Activated T-helper 1 cell treated with anti-CD3 and anti-CD28 coated beads, Interleukin-12 subunit alpha, Interleukin-12 subunit beta, Interleukin-2, Interleukin-4 antibody, amounts not matched to agents 30 ng/mL and 10 ng/mL and 1 ng/mL, durations not matched to agents 14 hours and 24 hours and 36 hours (primary cell): ENCODE measurements at places on chromosomes 5 and 9.

DNA sequence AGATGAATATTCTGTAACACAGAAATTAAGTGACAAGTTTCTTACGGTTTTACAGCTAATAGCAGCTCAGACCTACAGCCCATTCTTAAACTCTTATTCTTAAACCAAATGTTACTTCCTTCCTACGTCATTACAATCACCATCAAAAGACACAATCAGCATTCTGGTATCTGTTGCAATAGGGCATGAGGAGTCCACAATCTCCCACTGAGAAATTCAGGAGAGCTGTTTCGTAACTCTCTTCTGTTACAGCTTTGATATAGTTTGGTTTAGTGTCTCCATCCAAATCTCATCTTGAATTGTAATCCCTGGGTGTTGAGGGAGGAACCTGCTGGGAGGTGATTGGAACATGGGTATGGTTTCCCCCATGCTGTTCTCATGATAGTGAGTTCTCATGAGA is 163.4 kb downstream of the GAS1 start:
- H3K4me1 ChIP-seq, result no peaks in the 10 kb centered on the region
- H3K36me3 ChIP-seq, result no peaks in the 10 kb centered on the region
- no peak overlapping the region for H3K27ac ChIP-seq
- H3K4me3 ChIP-seq, result no peak overlapping the region
- DNase-seq, result no peak

DNA sequence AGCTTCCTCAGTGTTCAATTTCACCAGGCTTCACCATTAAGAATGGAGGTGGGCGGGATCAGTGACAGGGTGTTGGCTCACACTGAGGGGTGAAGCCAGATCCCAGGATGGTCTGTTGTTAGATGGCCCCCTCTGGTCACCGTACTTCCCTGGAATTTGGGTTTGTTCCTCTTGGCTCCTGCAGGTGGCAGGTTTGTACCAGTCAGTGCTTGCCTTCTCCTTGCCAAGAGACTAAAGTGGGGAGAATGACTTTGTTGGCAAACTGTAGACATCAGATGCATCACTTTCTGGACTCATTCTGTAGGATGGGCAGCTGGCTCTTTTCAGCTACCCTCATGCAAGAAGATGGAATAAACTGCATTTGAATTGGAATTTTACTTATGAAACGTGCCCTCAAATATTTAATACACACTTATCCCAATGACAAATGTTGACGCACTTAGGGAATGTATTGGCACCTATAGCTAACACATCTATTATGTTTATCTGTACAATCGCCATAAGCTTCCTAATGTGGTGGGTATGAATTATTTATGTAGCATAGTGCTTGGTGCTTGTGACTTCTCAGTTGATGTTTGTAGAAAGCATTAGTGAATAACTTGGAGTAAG is 31.4 kb upstream of the ANKRD55 start:
- no peaks in the 10 kb centered on the region for H3K36me3 ChIP-seq
- no peak for DNase-seq
- H3K27me3 ChIP-seq, result peaks cover 1% of the 10 kb centered on the region
- no peak overlapping the region for H3K4me3 ChIP-seq
- no peak overlapping the region for H3K27ac ChIP-seq
- H3K4me1 ChIP-seq, result peaks cover 4% of the 10 kb centered on the region

DNA sequence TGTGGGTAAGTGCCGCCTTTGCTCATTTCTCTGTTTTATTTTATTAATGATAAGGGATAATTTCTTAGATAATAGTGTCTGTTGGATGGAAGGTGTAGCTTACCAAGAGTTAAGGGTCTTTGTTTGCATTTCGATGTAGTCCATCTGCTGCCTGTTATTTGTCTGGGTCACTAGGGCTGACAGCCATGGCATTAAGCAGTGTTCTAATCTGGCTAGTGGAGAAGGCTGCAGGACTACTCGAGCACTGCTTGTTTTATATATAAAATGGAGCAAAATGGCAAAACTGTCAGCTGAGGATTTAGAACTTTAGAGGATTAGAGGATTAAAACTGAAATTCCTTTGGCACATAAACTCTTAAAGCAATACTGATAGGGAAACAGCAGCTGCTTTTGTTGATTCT is 67.5 kb downstream of the C7 start:
- no peak overlapping the region for H3K4me3 ChIP-seq
- DNase-seq, result no peak
- no peaks in the 10 kb centered on the region for H3K36me3 ChIP-seq

DNA sequence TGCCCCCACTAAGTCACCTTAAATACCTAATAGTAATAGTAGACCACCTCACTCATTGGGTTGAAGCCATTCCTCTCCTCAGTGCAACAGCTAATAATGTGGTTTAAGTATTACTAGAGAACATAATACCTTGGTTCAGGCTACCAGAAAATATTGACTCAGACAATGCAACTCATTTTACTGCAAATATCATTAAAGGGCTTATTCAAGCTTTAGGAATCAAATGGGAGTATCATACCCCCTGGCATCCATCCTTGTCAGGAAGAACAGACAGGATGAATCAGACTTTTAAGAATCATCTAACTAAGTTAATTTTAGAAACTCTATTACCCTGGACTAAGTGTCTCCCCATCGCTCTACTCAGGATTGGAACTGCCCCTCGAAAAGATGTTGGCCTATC is 6.8 kb upstream of the RNF180 start:
- H3K27me3 ChIP-seq, result no peaks in the 10 kb centered on the region
- H3K4me1 ChIP-seq, result no peaks in the 10 kb centered on the region
- H3K27ac ChIP-seq, result no peak overlapping the region
- H3K4me3 ChIP-seq, result no peak overlapping the region
- no peak for DNase-seq

- no peak for DNase-seq
- H3K27ac ChIP-seq, result no peak overlapping the region
- no peaks in the 10 kb centered on the region for H3K36me3 ChIP-seq
Measured at GRCh38 chr9:2230362-2230761, 215.2 kb downstream of the SMARCA2 start.

DNA sequence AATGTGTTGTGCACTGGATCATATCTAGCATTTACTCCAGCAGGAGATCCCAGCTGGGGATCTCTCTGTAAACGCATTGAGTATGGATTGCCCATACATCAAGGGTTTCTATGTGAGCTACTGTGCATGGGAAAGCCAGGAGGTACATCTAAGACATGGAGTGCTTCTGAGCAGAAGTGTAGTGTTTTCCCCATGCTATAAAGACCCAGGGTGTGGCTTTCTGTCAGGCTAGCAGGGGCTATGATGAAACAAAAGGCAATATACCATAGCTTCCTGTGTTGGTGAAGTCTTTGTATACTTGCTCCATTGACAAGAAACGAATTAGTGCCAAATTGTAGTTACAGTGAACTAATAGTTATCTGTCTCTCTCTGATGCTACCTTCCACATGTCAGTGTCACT is 329.3 kb upstream of the TLE4 start:
- H3K4me3 ChIP-seq, result no peak overlapping the region
- H3K27ac ChIP-seq, result no peak overlapping the region
- H3K36me3 ChIP-seq, result no peaks in the 10 kb centered on the region
- DNase-seq, result no peak
- H3K4me1 ChIP-seq, result no peaks in the 10 kb centered on the region
- peaks cover 2% of the 10 kb centered on the region for H3K27me3 ChIP-seq

DNA sequence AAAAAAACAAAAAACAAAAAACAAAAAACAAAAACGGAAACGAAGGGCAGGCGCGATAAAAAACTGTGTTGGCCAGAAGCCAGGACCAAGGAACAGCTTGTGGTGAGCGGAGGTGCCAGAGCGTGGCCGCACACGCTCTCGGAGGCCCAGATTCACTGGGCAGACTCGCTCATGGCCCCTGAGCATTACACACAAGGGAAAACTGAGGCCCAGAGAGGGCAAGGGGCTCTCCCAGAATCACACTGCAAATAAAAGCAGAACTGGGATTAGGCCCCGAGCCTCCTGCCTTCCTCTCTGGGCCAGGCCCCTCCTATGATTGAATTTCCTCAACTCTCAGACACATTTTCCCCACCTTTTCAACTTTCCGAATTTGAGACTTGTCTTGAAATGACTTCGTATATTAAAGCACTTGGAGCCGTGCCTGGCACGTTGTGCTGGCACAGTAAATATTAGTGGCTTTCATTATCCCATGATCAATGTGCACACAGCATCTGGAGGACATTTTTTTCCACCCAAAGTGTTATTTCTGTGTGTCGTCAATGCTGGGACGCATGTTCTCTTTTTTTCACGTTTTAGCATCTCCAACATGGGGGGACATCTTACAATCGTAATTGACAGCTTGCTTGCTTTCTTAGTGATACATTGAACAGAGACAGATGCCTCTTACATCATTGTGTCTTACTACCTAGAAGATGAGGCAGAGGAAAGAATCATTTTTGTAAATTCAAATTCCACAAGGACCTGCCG is 7.4 kb downstream of the FIBCD1 start:
- H3K27me3 ChIP-seq, result peaks cover 29% of the 10 kb centered on the region
- no peak overlapping the region for H3K27ac ChIP-seq
- H3K4me3 ChIP-seq, result no peak overlapping the region

GRCh38 chr9:84932915-84933527 is 263.5 kb downstream of the NTRK2 start:
- no peak for DNase-seq
- no peak overlapping the region for H3K4me3 ChIP-seq
- H3K4me1 ChIP-seq, result no peaks in the 10 kb centered on the region

- no peak for DNase-seq
- H3K27ac ChIP-seq, result no peak overlapping the region
- no peak overlapping the region for H3K4me3 ChIP-seq
- H3K36me3 ChIP-seq, result no peaks in the 10 kb centered on the region
- no peaks in the 10 kb centered on the region for H3K27me3 ChIP-seq
Measured at GRCh38 chr5:15601853-15602252, 101.9 kb downstream of the FBXL7 start.

- no peak overlapping the region for H3K27ac ChIP-seq
- H3K27me3 ChIP-seq, result no peaks in the 10 kb centered on the region
- H3K4me3 ChIP-seq, result no peak overlapping the region
- H3K36me3 ChIP-seq, result peaks cover 3% of the 10 kb centered on the region
- no peak for DNase-seq
Measured at GRCh38 chr5:79547982-79548381, 34.0 kb upstream of the HOMER1 start.

GRCh38 chr5:141525653-141526052 is 36.8 kb downstream of the PCDHGC5 start:
- no peak for DNase-seq
- H3K27me3 ChIP-seq, result no peaks in the 10 kb centered on the region
- no peak overlapping the region for H3K27ac ChIP-seq
- no peak overlapping the region for H3K4me3 ChIP-seq
- H3K36me3 ChIP-seq, result peaks cover 60% of the 10 kb centered on the region
- peaks cover 37% of the 10 kb centered on the region for H3K4me1 ChIP-seq
